ENCODE measurements at places on chromosomes 13 and 19.

DNA sequence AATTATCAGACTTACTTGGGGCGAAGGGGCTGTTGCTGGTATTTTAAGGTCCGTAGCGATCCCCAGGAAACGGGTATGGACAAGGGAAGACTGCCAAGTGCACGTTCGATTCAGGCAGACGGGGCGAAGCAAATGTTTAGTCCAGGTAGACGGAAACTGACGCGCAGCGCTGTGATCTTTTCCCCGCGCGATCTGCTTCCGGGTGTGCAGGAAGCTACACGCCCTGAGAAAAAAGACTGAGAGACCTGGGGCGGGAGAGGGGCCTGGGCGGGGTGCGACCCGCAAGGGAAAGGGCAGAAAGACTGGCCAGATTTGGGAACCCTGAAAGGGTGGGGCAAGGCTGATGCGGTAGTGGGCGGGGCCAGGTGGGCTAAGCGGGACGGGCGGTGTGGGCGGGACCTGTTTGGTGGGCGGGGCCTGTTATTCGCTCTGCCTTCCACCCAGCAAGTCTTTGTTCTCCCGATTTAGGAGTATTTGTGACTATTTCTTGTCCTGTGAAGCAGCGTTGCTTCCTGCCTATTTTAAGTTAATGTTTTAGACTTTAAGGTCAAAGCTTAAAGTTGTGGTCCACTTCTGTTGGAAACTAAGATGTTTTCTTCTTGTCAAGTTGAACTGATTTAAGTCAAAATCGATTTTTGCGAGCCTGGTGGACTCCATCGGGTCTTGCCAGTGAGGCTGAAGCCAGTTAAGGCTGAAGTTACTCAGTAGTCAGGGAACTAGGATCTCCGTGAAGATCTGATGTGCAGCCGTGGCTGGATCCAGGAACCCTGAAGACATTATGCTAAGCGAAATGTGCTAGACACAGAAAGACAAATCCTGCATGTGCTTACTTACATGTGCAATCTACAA, at the start of gene ZNF836:
Gene ZNF836 (minus strand): TSS at position 301 of the 849 bp plus-strand sequence. CDS start 3,549 bp downstream, outside the sequence.
- DNase-seq = peak; percentile 76

DNA sequence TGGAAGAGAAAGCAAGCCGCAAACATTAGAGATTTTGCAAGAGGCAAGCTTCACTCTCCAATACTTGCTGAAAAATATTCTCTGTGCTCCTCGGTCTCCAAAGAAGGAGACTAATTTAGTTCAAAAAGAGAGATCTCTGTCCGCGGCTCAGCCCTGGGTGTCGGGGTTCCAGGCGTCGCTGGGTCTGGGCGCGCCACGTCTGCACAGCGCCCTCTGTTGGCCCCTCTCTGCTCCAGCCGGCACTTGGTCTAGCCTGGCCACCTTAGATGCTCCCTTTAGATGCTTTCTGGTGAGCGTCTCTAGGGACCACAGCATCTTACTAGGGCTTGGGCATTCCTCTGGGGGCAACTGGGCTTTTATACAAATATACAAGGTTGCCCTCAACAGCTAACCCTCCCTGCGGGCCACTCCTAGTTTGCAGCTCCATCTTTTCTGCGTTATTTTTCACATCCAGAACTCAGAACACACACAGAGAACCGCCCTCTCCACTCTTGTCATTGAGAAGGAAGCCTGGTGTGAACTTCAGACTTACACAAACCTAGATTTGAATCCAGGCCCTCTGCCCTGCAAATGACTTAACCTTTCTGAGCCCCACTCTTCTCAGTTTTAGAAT, 78.3 kb downstream of the CYSLTR2 start:
- peak; percentile 29 for DNase-seq

DNA sequence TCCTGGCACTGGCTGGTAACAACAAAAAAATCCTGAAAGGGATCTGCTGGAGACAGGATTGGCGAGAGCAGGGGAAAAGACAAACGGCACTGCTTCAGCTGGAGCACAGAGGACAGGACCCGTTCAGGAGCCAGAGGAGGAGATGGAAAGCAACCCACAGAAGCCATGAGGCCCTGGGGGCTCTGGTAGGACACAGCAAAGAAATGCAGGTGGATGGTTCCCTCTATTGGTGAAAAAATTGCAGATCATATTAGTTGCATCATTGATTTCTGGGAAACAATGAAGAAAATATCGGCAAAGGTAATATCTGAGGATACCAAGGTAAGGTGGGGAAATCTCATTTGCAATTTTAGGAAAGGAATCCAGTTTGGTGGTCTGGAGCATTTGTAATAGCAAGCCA, 25.7 kb upstream of the TPP2 start:
- no peak for DNase-seq

GRCh38 chr19:11737964-11738745, 591 bp downstream of the ZNF823 start:
- peak; percentile 37 for DNase-seq

GRCh38 chr13:44382635-44383145, 9.1 kb downstream of the SERP2 start:
- DNase-seq = no peak

DNA sequence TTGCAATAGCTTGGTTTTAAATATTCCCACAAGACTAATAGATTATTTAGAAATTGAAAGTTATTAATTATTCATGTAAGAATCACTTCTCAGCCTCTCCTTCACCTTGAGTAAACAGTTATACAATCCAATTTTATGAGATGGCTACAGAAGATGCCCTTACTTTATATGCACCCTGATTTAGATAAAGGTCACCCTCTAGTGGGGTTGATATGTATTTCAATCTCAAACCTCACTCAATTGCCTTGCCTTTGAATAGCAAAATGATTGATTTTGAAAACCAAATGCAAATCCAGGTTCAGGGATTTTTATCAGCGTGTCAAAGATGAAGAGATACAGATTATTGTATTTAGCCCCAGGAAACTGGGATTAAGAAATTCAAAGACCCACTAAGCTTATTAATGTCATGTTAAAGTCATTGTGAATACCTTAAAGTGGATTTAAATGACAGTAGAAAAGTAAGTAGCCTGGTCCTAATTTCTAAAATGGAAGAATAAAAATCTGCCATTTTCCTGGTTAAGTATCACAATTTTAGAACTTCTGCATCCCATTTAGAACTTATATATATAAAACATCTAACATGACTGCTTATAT, 305.1 kb downstream of the ITGBL1 start:
- DNase-seq = peak; percentile 29

DNA sequence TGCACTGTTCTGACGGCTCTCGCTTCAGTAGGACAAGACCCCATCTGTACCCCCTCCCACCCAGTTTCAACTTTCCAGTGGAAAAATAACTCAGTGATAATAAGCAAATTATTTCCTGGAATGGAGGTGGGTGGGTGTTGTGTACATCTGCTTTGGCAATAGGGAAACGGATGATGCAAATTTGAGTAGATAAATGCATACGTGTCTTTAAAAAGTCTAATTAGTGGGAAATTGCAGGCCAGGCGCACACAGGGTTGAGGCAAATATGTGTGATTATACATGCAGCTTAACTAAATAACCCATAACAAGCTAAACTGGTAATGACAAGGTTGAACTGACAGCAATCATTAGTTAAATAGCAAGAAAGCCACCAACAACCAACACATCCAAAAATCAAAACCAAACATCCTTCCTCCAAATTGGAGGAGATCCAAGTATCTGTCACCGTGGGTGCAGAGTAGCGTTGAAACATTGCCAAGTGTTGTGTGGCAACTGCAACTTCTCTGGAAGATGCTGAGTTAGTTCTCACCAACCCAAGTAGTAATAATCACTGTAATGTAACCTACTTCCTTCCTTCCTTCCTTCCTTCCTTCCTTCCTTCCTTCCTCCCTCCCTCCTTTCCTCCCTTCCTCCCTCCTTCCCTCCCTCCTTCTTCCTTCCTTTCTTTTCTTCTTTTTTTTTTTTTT, 54.6 kb downstream of the TRPM4 start:
- DNase-seq = no peak

DNA sequence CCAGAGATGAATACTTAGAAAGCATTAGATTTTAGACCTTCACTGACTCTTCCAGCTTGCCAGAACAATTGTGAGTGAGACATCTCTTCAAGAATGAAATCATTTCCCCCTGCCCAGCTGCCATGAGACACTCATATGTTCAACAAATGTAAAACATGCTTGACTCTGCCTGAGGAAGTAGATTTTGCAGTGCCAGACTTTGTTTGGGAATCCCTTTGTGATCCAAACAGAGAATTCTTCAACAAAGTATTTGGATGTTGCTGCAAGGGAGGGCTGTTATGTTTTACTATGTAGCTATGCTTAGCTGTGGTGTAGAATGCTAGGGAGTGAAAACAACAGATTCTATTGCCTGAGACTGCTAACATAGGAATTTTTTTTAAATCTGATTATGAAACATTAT, 416.4 kb downstream of the DCT start:
- DNase-seq = no peak

GRCh38 chr19:47391510-47392223, 27.7 kb downstream of the MEIS3 start:
- peak; percentile 56 for DNase-seq

- DNase-seq = no peak
Measured at GRCh38 chr13:20461481-20461859, 64.2 kb downstream of the CRYL1 start.

DNA sequence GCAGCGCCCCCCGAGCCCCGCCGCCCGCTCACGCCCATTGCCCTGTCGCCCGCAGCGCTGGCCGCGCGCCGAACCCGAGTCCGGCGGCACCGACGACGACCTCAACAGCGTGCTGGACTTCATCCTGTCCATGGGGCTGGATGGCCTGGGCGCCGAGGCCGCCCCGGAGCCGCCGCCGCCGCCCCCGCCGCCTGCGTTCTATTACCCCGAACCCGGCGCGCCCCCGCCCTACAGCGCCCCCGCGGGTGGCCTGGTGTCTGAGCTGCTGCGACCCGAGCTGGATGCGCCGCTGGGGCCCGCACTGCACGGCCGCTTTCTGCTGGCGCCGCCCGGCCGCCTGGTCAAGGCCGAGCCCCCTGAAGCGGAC, 518 bp downstream of the KLF2 start:
- no peak for DNase-seq

GRCh38 chr13:109384491-109385241, 401.7 kb downstream of the IRS2 start:
- no peak for DNase-seq

- DNase-seq = no peak
Measured at GRCh38 chr19:53915000-53915399, 5.9 kb downstream of the CACNG7 start.

- DNase-seq = no peak
Measured at GRCh38 chr19:50332244-50333038, 3.3 kb upstream of the KCNC3 start.

DNA sequence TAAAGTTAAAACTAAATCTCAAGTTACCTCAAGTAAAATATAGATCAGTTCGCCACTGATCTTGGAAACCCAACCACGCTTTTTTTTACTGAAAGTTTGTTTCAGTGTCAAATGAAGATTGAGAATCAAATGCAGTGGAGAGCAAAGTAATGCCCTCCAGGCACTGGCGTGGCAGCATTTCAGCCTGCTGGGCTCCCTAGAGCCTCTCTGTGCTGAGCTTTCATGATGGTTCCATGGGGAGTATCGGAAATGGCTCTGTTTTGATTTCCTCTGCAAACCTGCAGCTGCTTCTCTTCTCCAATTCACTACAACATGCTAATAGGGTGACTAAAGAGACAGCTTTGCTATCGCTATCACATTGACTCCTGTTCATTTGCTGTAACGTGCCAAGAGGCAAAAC, 141.6 kb downstream of the FGF14 start:
- no peak for DNase-seq

DNA sequence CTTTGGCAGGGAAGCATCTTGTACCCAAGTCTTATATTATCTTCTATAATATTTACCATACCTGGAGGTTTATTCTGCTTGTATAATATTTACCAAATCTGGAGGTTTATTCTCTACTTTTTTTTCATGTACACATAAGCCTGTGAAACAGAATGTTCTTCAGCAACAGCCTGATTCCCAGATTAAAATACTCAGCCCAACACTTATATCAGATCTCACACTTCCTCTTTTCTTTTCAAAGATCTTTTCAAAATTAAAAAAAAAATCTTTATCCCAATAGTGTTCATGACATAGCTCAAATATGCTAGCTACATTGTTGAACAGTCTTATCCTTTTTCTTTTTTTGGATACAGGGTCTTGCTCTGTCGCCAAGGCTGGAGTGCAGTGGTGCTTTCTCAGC, 300.7 kb downstream of the LMO7 start:
- no peak for DNase-seq

DNA sequence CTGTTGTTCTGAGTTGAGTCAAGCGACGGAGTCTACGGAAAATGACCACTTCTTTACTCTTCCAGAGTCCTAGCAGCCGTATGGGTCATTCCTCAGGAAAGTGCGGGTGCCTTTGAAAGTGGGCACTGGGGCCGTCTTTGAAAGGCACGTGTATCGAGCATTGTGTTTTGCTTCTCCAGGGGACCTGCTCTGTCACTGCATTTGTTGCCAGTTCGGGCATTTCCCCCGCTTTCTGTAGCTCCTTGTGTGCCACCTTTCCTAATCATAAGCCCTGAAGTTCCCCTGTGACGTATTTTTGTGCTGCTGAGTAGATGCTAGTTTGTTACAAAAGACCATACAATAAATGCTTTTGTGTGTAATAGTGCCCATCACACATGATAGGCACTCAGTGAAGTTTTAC, 24.4 kb downstream of the SPATA13 start:
- no peak for DNase-seq

GRCh38 chr13:34004676-34005075, 186.7 kb downstream of the RFC3 start:
- DNase-seq = no peak

DNA sequence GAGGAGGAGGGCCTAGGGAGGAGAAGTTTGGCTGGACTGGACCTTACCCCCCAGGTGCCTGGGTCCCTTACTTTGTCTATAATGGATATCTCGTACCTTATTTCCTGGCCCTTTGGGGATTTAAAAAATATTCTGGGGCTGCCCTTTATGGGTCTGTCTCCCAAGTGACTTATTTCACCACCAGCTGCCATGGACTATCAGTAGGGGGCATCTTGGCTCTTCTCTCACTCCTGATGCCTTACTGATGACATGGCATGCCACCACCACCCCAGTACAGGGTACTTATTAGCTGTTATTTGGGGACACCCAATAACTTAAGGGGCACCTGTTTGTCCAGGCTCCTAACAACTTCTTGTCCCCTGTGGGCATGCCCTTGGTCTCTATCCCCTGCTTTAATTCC, 38.0 kb downstream of the NFIX start:
- no peak for DNase-seq

- DNase-seq = no peak
Measured at GRCh38 chr19:38247734-38248268, 8.4 kb downstream of the PPP1R14A start.

GRCh38 chr19:7778081-7778480, 15.0 kb downstream of the CLEC4M start:
- no peak for DNase-seq

- no peak for DNase-seq
Measured at GRCh38 chr13:82248762-82249161, 1633.5 kb downstream of the SLITRK1 start.

Data from GM18507 (cell line).